ENCODE measurements at places on chromosomes 11 and 22.

GRCh38 chr11:86678296-86678695, 5.9 kb upstream of the ME3 start:
- DNase-seq, result no peak

- no peak for DNase-seq
Observed at GRCh38 chr22:22935546-22936157, 48.0 kb downstream of the IGLL5 start.

DNA sequence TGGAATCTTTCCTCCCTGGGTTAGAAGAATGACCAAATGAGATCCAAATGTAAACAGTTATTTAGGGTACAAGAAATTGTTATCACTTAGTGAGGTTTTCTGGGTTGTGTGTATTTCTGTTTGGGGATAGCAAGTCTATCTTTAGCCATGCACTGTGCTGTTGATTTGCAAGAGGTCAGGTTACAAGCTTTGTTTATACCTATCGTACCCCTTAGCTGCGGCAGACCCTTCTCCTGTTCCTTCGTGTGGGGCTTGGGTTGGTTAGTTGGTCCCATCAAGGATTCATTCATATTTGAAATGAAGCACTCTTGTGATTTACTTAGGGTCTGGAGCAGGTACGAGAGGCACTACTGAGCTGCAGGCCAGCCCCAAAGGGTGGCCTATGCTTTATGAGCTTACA, 72.6 kb downstream of the USP35 start:
- DNase-seq, result no peak

DNA sequence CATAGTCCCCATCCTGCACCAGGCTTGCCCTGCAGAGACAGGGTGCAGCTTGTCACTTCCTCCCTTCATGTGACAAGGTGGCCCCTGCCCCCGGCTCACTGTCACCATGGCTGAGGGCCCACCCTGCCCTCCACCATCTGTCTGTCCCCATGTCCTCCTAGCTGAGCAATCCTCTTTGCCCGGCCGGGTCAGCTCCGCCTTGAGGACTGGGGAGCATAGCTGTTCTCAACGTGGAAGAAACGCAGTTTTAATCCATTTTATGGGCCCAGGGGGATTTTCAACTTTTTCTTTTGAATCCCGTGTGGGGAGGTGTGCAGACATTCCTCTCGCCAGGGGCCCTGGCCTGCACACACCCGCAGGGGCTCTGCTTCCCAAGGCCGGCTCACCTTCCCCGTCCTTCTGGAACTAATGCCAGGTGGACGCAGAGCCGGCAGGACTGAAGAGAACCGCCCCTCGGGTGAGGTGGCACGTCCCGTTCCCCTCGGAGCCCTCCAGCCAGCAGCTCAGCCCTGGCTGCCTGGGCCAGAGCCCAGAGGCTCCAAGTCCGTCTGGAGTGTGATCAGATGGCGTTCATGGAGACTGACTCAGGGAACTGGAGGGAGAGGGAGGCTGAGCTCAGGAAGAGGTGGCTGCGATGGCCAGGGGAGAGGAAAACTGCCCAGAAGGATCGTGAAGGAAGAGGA, 1108.7 kb downstream of the BRD1 start:
- DNase-seq, result no peak

- DNase-seq, result peak; percentile 54
Observed at GRCh38 chr11:47406896-47407745, 1.3 kb upstream of the SLC39A13 start.

GRCh38 chr11:3962406-3962840, 107.0 kb downstream of the STIM1 start:
- no peak for DNase-seq

GRCh38 chr11:1197431-1197885, 25.4 kb upstream of the MUC5B start:
- DNase-seq, result no peak

DNA sequence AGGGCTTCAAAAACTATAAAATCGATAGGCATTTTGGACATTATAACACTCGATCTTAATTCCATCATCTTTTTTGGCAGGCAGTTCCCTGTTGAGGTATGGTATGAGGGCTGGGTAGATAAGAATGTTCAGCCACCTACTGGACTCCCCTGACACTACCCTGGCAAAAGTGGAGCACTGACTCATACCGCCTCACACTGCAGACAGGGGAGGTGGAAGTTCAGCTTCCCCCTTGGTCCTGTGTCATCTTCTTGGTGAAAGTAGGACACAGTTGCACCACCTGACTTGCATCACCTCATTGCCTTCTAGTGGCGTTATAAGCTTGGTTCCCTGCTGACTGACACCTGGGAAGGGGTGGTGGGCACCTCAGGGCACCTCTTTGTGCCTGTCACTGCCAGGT, 30.4 kb downstream of the PAAF1 start:
- DNase-seq, result no peak

DNA sequence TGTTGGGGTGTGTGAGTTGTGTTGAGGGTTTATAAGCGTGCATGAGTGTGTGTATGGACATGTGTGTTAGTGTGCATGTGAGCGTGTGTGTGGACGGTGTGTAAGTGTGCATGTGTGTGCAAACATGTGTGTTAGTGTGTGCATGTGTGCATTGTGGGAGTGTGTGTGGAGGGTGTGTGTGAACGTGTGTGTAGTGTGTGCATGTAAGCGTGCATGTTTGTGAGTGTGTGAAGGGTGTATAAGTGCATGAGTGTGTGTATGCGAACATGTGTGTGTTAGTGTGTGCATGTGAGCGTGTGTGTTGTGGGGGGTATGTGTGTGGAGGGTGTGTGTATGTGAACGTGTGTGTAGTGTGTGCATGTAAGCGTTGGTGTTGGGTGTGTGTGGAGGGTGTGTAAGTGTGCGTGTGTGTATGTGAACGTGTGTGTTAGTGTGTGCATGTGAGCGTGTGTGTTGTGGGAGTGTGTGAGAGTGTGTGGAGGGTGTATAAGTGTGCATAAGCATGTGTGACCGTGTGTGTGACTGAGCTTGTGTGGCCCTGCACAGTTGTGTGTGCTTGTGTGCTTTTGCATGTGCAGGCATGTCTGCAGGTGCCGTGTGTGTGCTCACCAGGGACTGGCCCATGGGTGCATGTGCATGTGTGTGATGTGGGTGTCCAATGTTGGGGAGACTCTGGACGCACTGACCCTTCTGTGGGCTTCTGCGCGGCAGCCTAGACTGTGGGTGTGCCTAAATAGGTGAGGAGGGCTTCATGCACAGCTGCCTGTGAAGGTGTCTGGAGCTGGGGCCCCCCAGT, 866.2 kb downstream of the TBC1D22A start:
- DNase-seq, result no peak

- DNase-seq, result no peak
Observed at GRCh38 chr11:98740321-98740720, 280.4 kb upstream of the CNTN5 start.

- DNase-seq, result no peak
Observed at GRCh38 chr11:70240337-70240736, 30.2 kb upstream of the PPFIA1 start.

DNA sequence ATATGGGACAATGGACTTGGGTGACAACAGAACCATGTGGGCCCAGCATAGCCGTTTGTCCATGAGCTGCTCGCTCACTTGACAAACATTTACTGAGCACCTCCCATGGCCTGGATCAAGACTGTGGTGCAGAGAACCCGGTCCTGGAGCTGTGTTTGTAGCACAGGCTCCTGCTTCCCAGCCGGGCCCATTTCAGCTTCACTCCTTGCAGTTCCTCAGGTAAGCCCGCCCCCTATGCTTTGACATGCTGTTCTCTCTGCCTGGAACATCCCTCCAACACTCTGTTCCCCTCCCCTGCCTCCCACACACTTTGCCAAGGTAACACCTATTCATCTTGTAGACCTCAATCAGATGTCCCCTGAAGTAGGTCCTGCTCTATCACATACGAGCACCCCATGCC, 19.3 kb upstream of the IGSF22 start:
- DNase-seq, result no peak

DNA sequence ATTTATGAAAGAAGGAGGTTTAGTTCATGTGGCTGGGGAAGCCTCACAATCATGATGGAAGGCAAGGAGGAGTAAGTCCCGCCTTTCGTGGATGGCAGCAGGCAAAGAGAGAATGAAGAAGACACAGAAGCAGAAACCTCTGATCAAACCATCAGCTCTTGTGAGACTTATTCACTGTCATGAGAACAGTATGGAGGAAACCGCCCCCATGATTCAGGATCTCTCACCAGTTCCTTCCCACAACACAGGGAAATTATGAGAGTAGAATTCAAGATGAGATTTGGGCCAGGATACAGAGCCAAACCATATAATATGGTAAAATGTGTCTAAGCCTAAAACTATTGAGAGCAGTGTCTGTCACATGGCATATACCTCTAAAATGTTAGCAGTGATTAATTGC, 503.8 kb upstream of the CCDC179 start:
- DNase-seq, result no peak

DNA sequence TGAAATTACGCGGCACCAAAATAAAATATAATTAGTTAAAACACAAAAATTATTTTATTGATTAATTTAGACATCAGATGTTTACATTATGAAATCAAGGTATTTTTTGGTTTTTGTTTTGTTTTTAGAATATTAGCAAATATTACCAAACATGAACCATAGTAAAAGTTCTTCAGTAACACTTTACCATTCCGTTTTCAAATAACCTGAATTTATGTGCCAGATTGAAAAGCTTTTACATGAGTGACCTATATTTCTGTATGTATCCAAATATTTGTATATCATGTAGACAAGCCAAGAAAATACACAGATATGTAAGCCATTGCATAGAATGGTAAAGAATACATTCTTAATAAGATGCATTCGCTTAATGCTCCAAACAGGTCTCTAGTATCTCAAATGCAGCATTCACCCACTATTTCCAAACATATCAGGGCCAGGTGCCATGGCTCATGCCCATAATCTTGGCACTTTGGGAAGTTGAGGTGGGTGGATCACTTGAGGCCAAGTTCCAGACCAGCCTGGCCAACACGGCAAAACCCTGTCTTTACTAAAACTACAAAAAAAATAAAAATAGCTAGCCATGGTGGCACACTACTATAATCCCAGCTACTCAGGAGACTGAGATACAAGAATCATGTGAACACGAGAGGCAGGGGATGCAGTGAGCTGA, 102.4 kb upstream of the SERPIND1 start:
- DNase-seq, result no peak

- DNase-seq, result no peak
Observed at GRCh38 chr22:41030891-41031290, 61.5 kb upstream of the EP300 start.

DNA sequence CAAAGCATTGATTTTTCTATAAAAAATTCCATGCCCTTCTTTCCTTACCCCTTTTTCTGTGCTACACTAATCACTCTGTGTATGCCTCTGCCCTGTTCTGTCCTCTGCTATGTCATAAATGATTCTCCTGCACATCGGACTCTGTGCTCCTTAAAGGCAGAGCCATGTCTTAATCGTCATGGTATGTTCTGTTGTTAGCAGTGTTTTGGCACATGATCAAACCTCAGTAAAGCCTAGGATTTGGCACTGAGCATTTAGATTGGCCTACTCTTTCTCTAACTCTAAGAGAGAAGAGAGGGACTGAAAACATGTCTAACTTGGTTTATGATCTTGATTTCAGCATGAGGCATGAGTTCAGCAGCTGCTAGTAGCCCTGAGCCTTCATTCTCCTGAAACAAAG, 266.9 kb downstream of the AASDHPPT start:
- no peak for DNase-seq

GRCh38 chr11:834371-835316, 1.9 kb downstream of the CD151 start:
- no peak for DNase-seq

- peak; percentile 10 for DNase-seq
Observed at GRCh38 chr22:39144101-39144767, 8.2 kb downstream of the CBX7 start.

DNA sequence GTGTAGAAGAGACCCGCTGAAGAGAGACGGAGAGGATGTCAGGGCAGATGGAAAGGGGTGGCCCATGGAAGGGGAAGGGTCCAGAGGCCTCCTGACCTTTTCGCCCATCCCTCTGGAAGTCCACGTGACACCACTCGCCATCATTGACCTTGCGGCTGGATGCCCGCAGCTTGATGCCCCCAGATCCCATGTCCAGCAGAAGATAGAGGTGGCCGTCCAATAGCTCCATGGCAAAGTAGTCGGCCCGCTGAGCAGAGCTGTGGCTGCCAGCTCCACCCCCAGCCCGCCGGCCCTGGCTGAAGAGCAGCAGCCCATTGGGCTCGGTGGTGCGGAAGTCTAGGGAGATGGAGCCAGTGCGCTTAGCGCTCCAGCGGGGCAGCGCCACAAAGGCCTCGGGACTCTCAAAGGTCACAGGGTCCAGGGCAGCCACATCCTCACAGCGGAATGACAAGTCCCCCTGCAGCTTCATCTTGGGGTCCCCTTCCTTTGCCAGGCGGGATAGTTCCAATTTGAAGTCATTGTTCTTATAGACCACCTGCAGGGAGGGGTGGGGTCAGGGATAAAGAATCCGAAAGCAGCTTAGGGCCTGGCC, 55.7 kb downstream of the NRXN2 start:
- DNase-seq, result no peak

- no peak for DNase-seq
Observed at GRCh38 chr11:102640946-102641345, 15.8 kb upstream of the MMP20 start.

- DNase-seq, result no peak
Observed at GRCh38 chr22:49186762-49187161, 640.9 kb downstream of the BRD1 start.

DNA sequence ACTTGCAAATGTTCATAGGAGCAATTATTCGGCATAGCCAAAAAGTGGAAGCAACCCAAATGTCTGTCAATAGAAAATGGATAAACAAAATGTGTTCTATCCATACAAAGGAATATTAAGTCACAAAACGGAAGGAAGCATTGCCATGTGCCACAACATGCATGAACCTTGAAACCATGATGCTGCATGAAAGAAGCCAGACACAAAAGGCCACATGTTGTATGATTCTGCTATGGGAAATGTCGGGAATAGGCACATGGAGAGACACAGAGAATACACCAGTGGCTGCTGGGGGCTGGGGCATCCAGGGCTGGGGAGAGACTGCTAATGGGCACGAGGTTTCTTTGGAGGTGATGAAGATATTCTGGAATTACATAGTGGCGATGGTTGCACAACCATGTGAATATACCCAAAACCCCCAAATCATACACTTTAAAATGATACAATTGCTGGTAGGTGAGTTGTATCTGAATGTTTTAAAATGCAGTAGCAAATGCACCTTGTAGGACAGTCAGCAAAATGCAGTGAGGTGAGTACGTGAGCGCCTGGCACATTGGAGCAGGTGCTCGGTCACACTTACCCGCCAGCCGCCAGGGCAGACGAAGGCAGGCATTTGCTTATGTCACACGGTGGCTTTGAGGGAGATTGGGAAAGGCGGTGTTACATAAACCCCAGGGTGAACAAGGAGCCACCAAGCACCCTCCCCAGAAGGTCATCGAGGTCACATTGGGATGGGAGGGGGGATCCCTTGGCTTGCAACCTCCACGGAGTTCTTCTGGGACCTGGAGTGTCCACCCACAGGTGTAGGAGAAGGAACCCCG, 6.3 kb upstream of the OSM start:
- DNase-seq, result no peak

DNA sequence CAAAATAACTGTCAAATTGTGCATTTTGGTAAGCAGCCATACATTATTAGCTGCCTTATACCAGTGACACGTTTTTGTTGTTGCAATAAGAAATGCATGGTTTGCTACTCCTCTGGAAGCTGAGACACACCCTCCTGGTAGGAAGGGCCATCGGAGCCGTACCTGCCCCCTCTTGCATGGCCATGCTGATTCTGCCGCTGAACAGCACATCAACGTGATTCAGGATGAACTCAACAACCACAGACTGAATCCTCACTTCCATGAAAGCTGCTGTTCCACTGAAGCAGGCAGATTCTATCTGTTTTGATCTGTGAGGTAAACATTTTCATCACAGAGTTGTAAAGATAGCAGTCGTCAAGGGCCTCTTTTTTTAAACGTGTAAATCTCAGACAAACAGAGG, 38.6 kb upstream of the TP53AIP1 start:
- DNase-seq, result no peak
